ENCODE measurements at places on chromosomes 2 and 18.

DNA sequence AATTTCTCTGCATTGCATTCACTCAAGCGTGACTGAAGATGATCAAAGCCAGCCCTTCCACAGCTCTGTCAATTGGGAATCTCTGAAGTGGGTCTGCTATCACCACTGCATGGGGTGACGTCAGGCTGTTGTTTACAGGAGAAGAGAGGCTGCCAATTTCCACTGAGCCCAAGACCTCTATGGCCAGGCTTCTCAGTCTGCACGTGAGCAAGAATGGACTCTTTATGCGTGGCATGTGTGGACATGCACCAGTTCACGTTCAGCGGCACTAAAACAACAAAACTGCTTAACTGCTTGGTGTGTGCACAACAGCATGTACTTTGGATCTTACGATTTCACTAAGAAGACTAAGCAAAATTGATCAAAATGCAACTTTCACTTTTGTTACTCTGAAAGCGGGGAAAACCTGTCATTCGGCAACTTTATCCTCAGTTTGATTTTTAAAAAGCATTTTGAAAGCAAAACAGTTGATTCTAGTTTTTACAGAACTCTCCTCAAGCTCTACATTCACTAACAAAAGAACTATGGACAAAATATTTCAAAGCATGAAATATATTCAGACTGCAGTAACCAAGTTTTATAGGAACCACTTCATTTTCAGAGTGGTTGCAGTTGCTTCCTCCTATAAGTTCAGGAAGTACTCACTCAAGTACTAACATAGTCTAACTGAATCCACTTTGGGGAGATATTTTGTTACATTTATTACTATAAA, 77.0 kb upstream of the SERTAD2 start:
- DNase-seq = no peak

DNA sequence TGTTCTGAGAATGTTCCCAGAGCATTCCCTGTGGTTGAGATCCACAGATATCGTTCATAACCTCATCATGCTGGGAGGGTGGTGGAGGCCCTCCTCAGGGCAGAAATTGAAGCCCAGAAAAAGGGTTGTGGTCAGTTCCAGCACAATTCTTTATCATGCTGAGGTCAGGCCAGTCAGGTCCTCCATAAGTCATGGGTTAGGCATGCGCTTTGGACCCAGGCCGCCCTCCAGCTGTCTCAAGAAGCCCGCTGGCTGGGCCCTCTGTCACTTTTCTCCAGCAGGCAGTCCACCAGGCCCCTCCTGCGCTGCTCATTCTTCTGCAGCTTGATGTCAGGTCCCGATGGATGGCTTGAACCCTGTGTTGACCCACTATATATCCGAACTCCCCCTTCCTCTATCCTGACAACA, 151.1 kb upstream of the NT5C1B start:
- DNase-seq = no peak

DNA sequence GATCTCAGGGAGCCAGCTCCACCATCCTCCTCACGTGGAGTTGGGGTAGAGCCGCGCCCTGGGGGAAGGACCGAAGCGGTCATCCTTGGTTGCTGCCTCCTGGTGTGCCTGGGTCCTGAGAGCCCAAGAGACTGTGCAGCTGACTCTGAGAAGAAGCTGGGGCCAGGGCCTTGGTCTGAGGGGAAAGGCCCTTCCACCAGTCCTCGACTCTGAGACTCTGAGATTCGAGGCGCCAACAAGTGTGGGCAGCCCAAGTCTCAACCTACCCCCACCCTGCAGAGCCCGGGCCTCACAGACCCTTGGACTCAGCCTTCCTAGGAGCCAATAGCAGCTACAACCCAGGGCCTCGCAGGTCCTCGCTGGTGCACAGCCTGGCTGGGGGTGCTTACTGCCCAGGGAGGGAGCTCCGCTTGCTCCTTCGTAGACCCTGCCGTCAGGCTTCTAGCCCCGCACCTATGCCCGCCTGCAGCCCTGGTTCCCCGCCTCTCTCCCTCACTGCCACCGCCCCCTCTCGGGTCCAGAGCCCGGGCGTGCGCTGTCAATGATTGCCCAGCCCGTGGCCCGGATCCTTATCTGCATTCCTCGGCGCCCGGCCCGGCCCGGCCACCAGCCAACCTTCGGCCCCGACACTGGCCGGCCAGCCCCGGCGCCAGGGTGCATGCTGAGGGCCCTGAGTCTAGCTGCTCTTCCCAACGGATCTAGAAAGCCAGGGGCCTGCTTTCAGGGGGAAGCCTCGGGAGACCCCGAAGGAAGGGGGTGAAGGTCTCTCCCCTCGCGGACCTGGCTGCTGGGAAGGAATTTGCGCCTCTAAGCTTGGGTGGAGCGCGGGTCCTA, 2.0 kb downstream of the IHH start:
- no peak for DNase-seq

DNA sequence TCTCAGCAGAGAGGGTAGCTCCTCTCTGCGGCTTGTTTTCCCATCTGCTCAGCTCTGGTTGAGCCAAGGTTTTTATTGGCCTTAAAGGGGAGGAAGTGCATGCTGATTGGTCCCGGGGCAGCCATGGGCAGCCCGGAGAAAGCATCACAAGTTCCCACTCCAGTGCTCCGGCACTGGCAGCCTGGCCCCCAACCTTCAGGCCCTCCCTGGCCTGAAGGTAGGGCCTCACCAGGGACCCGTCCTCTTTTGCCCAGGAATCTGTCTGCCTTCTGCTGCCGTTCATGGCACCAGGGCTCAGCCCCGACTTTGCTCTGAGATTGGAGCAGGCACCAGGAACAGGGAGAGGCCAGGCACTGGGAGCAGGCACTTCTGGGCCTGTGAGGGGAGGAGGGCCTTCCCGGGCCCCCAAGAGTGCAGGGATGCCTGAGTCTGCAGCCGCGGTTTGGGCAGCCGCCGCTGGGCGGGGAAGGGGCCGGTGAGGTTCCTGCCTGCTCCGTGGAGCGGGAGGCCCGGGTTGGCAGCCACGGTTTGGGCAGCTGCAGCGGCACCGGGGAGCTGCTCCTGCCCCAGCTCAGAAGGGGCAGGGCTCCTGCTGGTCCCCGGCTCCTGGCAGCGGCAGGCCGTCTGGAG, 17.5 kb upstream of the ILKAP start:
- no peak for DNase-seq

DNA sequence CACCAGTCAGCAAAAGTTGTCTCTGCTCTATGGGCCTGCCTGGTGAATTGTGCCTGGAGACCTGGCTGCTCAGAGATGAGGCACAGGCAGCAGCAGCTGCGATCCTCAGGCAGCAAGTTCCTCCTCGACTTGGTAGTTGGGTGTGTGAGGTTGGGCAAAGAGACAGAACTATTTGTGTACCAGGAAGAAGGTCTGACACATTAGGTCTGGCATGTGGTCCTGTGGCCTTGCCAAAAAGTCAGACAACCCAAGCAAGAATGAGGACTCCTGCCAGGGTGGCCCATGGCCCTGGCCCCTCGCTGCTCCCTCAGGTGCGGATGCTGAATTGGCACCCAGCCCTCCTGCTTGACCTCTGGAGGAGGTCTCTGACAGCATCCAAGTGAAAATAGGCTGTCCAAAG, 192.7 kb downstream of the DYSF start:
- DNase-seq = no peak

GRCh38 chr2:205511221-205511620, 171.1 kb upstream of the NRP2 start:
- DNase-seq = no peak

GRCh38 chr18:7856733-7857132, 289.6 kb downstream of the PTPRM start:
- DNase-seq = no peak

DNA sequence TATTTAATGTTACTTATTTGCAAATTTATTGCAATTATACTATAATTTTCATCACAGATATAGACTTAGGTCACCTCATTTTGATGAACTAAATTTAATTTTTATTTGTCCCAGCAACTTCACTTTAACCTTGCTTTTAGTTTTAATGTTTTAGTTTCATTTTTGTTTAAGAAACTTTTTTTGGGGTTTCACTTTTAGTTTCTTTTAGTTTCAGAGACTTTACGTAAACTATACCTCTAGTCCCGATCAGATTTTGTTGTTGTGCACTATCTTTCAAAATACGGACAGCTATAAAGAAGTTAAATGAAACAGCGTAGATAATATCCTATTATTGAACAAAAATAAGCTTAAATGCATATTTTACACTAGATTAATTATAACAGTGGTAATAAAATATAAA, 460.5 kb downstream of the ERBB4 start:
- no peak for DNase-seq

DNA sequence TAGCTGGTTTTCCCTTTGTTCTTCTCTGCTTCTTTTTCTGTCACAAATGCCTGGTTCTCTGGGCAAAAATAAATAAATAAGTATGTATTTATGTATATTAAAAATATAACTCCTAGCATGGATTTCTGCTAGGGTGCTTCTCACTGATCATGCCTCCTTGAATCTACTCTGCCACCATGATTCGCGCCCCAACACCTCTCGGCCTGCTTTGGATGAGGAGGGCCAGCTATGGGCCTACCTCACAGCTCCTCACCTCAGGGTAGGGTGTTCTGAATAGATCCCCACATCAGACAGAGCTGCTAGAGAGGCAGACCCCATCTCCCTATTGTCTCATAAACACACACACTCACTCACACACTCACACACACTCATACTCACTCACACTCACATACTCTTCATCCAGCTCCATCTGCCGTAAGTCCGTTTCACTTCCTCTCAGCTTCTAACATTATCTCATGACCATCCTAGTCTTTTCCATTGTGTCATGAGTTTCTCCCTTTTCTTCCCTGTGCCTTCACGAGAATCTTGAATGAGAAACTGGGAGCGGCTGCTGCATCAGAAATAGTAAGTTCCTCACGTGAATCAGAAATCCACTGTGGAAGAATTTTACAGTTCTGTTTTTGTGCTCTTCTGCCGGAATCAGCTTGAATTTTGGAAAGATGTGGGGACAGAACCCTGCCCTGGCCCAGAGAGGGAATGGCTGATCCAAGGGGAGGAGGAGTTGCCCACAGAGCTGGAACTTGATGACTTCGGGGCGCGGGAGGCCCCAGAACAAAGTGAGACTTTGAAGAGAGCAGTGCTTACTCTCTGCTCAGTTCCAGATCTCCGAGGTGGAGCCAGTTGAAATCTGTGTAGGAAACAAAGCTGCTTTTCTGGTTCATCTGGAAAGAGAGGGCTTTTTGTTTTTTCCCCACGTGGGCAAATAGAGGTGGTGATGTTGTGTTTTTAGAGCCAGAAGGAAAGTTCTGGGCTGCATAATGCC, 20.9 kb downstream of the ANXA4 start:
- no peak for DNase-seq

DNA sequence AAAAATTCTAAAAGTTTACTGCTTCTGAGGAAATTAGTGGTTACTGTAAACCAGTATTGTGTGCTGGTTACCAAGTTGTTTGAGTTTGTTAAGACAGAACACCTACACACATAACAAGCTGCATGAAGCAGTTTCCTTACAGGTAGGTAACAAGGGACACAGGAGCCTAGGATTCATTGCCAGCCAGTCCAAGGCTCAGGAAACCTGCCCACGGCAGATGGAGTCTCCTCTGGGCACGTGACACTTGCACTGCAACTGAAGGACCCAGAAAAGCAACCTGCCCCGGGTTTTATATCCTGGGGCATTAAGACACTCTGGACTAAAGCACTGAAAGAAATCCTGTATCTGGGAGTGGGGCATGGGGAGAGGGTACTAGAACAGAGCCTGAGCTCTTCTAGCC, 639.3 kb downstream of the ADCYAP1 start:
- DNase-seq = no peak

DNA sequence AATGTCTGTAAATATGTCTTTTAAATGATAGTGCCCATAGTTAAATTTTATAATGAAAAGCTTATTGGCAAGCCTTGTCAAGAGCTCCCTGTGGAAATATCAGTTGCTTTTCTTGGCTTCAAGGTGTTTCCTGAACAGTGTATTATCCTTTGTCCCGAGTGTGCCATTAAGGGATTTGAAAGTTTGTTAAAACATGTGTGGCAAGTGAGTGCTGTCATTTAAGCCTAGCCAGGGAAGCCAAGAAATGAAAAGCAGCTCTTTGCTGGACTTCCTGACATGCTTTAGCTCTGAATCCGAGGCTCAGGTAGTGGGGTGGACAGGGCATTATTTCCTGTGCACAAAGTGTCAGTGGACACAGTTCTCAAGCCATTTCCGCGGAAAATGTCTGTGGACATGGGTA, 111.5 kb downstream of the DIS3L2 start:
- no peak for DNase-seq

- DNase-seq = no peak
Measured at GRCh38 chr2:234695981-234696380, 199.1 kb upstream of the ARL4C start.

- no peak for DNase-seq
Measured at GRCh38 chr2:32843699-32844098, 103.1 kb upstream of the LTBP1 start.

- peak; percentile 11 for DNase-seq
Measured at GRCh38 chr2:172698041-172698863, 37.4 kb upstream of the RAPGEF4 start.

GRCh38 chr2:8983571-8983970, 19.9 kb downstream of the MBOAT2 start:
- DNase-seq = no peak

DNA sequence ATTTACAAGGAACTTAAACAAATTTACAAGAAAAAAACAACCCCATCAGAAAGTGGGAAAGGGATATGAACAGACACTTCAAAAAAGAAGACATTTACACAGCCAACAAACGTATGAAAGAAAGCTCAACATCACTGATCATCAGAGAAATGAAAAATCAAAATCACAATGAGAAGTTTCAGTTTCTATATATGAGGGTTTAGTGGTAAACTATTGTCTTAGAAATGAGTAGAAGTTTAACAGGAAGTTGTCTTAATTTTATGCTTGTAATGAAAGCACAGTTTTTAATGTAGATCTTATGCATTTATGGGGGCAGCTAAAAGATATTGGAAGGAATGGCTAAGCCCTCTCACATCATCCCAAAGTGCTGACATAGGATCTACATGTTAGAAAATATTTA, 325.4 kb downstream of the ERBB4 start:
- DNase-seq = no peak

DNA sequence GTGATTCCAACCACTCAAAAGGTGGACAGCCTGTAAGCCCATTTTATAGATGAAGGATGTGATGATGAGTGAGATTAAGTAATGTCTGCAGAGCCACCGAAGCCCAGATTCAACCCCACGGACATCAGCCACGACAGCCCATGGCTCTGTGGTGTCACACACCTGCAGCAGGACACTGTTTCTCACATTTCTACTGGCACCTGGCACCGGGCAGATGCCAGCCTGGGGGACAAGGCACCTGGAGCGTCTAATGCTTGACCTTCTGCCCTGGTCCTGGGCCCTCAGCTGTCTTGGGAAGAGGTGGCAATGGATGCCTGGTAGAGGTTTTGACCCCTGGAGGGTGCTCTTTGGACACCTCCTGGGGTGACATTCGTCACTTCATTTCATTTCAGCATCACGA, 176.3 kb downstream of the ANAPC1 start:
- no peak for DNase-seq

DNA sequence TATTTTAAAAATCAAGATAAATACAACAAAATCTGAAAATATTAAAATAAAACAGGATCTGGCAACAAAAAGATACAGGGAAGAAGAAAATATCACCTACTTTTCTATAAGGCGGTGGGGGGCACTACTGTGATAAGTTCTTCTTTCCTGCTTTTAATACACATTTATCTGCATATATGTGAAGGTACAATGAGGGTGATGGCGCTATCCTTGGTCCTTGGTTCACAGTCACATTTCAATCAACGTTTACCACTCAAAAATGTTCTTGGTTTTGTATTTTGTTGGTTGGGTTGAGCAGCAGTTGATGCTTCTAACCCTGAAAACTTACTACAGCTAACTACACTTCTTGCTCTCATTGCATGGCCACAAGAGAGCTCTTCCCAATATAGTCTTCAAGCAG, 112.4 kb downstream of the COL6A3 start:
- DNase-seq = no peak

GRCh38 chr2:70886541-70886987, 49.1 kb upstream of the ATP6V1B1 start:
- no peak for DNase-seq

All from hematopoietic multipotent progenitor cell treated with erythropoietin and hydrocortisone succinate and interleukin-3 and kit ligand, for 15 days (in vitro differentiated cells).